Cardiac muscle cell (in vitro differentiated cells and primary cell): ENCODE measurements at places on chromosomes 5 and 9. TPM values are rescaled to one million over a fixed set of nuclear protein-coding genes. Genes with fewer than 3 reads are reported as not detected.

The MYOZ3 gene
- 10.7 and 13.8 TPM in 2 replicates for polyA plus RNA-seq

The AGXT2 gene
- not detected in 2 replicates for polyA plus RNA-seq

The SLC45A2 gene
- polyA plus RNA-seq, result 0.32 TPM in 1 of 2 replicates, not detected in the other

The DDX4 gene
- 0.34 TPM in 1 of 2 replicates, not detected in the other for polyA plus RNA-seq

The FNIP1 gene
- 10.1 and 16.3 TPM in 2 replicates for polyA plus RNA-seq

The MEIKIN gene
- polyA plus RNA-seq, result not detected in 2 replicates

The CCDC107 gene
- 68.5 and 75.1 TPM in 2 replicates for polyA plus RNA-seq

The FAM174A gene
- 29.7 and 37.6 TPM in 2 replicates for polyA plus RNA-seq

The PRDM9 gene
- polyA plus RNA-seq, result not detected in 2 replicates

The GIN1 gene
- 8.7 and 14.2 TPM in 2 replicates for polyA plus RNA-seq

The ARHGEF37 gene
- 4.7 and 6.3 TPM in 2 replicates for polyA plus RNA-seq

The MAMDC2 gene
- 0.51 and 1.1 TPM in 2 replicates for polyA plus RNA-seq
